ELR (cell line): ENCODE measurements at places on chromosomes 1 and 21.

GRCh38 chr1:59295618-59296017 lies 1.3 kb upstream of the FGGY start:
- DNase-seq: no peak

DNA sequence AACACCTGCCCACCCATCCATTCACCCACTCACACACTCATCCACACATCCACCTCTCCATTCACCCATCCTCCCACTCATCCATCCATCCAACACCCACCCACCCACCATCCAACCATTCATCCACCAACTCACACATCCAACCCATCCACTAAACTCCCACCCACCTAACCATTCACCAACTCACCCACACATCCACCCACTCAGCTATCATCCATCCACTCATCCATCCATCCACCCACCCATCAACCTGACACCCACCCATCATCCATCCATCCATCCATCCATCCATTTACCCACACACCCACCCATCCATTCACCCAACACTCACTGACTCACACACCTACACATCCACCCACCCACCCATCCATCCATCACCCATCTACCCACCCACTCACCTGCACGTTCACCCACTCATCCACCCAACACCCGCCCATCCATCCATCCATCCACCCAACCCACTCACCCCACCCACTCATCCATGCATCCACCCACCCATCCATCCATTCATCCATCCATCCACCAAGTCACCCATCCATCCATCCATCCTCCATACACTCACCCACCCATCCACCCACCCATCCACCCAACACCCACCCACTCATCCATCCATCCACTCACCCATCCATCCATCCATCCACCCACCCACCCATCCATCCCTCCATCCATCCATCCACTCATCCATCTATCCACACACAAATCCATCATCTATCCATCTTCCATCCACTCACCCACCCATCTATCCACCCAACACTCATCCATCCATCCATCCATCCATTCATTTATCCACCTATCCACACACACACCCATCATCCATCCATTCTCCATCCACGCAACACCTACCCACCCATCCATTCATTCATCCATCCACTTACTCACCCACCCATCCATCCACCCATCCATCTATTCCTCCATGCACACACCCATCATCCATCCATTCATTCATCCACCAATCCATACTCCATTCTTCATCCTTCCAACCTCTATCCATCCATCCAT lies 17.4 kb upstream of the PRDM16 start:
- no peak for DNase-seq

- DNase-seq: no peak
Measured at GRCh38 chr1:179883040-179883744, 1.1 kb downstream of the TOR1AIP1 start.

- DNase-seq: no peak
Measured at GRCh38 chr1:47572731-47573430, 135.0 kb downstream of the FOXD2 start.

GRCh38 chr1:100584761-100585745 lies 47.1 kb downstream of the GPR88 start:
- DNase-seq: peak; percentile 58

GRCh38 chr1:21292503-21292983 lies 2.3 kb upstream of the ECE1 start:
- DNase-seq: no peak

DNA sequence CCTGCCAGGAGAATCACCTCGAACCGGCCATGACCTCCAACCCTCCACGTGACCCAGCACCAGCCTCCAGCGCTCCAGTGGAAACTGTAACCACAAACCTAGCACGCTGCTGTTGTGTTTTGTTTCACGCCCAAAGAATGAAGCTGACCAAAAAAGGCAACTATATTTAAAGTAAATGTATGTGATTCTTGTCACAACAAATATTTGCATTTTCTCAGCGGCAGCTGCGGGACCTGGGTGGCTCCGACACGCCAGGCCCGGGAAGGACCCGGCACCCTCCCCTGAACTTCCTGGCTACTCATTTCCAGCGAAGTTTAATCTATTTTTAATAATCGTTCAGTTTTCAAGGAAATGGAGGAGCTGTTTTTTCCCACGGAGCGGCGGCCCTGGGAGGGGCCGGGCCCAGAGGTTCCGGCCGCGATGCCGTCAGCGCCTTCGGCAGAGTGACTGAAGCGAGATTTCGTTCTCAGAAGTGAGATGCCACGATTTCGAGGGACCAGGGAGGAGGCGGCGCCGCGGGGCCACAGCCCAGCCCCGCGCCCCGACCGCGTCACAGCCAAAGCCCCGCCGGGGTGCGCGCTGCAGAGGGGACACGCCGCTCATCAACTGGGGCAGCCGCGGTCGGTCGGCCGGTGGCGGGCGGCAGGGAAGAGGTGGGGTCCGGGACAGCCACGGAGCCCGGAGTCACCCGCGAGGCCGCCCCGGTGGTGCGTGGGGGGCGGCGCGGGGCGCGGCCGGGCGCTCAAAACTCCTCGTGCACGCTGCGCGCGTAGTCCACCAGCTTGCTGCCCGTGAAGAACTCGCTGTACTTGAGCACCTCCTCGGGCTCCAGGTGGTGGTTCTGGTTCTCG lies 3.0 kb upstream of the TNFRSF4 start:
- DNase-seq: no peak
